NCI-H1105 (cell line): ENCODE measurements at places on chromosomes 3 and 15.

GRCh38 chr15:82158811-82159210, 103.7 kb downstream of the EFL1 start:
- DNase-seq, result no peak

DNA sequence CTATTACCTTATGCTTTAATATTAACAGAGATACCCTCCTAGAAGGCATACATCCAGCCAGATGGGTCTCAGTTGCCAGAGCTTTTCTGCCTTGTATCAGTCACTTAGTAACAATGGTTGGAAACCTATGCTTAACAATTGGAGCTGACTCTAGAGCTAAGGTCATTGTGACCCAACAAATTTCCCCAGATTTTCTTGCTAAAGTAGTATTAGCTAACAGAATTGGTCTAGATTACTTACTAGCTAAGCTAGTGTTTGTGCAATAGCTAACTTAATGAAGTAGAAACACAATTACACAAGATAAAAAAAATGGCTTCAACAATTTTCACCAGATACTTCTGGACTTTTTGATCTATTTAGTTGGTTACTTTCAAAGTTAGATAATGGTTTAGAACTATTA, 236.9 kb downstream of the NSUN3 start:
- no peak for DNase-seq

- DNase-seq, result no peak
These were observed 248.1 kb downstream of the KLF13 start for GRCh38 chr15:31574766-31575165.

DNA sequence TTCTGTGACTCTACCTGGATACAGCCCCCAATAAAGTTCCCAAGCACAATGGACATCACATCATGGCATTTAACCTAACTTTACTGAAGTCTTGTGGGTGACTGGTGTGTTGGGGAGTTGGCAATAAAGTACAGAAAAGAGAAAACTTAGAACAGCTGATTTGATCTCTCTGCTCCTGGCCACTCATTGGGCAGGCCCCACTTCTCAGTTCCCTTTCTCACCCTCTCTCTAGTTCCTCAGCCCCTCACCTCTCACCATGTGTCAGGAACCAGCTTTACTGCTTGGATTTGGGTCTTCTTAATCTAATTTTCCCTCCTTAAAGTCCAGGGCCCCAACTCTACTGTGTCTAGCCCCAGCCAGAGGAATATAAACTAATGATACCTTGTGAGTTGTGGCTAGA, 713 bp upstream of the MUC13 start:
- no peak for DNase-seq

DNA sequence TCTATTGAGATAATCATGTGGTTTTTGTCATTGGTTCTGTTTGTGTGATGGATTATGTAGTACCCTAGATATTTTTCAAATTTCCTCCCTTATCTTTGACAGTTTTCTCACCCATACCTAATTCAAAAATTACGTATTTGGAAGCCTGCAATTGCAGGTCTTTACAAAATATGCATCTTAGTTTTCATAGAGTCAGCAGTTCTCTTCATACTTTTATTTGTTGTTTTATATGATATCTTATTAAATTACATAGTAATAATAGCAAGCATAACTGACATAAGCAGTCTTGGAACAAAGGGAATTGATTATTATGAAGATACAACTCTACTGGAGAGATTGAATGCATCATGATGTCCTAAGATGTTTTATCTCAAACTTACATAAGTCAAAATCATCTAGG, 215.3 kb upstream of the CHRM5 start:
- DNase-seq, result no peak

- no peak for DNase-seq
These were observed 3.5 kb upstream of the EFCC1 start for GRCh38 chr3:128997486-128998133.

DNA sequence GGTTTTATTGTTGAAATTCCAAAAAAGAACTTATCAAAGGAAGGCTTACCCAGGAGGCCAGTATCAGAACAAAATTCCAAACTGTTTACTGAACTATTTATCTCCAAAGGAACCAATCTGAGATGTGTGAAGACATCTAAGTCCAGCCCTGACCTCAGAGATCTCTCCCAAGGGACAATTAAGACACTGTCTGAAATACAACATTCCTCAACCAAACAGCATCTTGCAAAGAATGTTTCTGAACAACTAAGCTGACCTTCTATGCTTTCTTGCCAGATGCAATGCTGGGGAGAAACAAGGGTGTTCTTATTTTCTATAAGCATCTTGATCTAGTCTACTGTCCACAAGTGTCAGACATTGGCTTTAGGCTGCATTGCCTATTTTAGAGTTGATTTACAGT, 13.6 kb downstream of the PDZRN3 start:
- DNase-seq, result no peak

DNA sequence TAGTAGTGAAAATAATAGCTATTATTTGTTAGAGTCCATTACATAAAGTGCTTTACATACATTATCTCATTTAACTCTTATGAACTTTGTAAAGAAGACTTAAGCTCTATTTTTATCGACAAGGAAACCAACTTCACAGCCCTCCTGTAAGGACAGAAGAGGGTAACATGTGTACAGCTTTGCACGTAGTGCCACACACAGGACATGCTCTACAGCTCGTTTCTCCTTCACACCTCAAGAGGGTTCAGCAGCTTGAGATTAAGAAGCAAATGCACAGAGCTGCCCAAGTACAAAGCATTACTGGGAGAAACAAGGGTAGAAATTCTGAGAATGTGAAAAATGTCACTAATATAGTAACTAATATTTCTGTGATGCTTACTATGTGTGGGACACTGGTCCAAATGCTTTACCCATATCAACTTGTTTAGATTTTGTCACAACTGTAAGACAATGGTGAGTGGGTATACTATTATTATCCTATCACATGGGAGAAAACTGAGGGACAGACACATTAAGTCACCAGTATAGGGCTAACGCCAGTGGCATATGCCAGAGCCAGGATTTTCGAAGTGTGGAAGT, 327.8 kb downstream of the CTNNB1 start:
- no peak for DNase-seq

DNA sequence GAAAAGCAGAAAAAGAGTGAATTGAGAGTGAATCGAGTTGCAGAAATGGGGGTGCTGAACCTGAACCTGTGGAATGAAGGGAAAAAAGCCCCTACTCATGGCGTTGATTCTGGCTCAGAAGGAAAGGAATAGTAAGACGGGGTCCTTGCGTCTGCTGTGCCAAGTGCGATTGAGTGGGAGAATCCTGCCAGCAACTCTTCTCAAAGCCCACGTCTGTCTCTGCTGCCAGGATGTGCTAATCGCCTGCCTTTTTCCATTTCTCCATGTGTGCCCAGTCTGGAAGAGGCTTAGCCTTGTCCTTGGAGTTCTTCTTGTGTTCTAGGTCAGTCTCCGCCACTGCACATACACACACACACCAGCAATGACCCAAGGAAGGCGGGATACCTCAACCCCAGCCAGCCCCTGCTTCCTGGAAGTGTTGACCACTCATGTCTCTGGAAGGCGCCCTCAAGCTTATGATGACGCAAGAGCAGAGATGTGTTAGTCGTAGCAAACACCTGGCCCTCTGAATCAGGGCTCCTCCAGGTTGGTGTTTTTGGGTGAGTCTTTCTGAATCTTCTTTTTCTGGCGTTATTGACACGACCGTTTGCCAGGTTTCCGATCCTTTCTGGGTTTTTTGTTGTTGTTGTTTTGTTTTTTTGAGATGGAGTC, 262.4 kb upstream of the PROK2 start:
- DNase-seq, result no peak

- DNase-seq, result no peak
These were observed 2.0 kb upstream of the JMJD7 start for GRCh38 chr15:41825572-41826535.

GRCh38 chr3:156617781-156618180, 56.6 kb upstream of the TIPARP start:
- no peak for DNase-seq

GRCh38 chr15:70875001-70875782, 17.0 kb downstream of the THAP10 start:
- DNase-seq, result no peak

DNA sequence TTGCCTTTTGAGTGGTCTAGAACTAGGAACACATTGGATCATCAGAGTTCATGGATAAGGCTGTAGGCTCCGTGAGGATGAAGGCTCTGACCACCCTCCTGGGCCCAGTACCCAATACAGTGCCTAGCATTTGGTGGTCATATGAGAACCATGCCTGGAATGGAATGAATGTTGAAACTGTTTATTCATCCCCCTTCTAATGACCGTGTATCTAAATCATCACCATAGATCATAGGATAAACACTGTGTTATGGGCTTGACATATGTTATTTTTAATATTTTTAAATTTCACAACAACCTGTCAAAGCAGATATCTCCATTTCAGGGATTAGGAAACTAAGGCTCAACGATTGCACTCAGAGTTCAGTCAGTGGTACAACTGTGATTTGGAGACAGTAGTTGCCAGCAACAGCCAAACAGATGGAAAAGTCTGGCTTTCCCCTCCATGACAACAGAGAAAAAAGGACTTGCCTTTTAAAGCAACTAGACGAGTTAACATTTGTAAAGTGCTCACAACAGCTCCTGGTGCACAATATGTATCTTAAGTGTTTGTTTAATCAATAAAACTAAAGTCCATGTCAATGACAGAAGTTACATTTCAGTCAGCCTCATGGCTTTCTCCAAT, 89.6 kb downstream of the TMEM266 start:
- no peak for DNase-seq

DNA sequence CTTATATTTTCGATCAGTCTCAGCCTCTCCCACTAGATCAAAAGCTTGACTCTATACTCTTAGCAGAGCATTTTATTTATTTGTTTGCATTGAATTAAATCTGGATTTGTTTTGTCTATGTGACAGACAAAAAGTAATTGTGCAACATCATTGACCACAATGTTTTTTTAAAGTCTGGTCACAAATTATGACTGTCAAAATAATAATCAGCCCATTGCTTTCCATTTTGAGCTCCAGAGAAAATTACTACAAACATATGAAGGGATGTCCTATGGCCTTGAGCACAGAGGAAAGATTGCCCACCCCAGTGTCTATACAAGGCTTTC, 82.3 kb downstream of the FSIP1 start:
- no peak for DNase-seq

- no peak for DNase-seq
These were observed 36.8 kb downstream of the EHD4 start for GRCh38 chr15:41935566-41936020.

- no peak for DNase-seq
These were observed 99.1 kb downstream of the SLC49A4 start for GRCh38 chr3:122893754-122894668.

DNA sequence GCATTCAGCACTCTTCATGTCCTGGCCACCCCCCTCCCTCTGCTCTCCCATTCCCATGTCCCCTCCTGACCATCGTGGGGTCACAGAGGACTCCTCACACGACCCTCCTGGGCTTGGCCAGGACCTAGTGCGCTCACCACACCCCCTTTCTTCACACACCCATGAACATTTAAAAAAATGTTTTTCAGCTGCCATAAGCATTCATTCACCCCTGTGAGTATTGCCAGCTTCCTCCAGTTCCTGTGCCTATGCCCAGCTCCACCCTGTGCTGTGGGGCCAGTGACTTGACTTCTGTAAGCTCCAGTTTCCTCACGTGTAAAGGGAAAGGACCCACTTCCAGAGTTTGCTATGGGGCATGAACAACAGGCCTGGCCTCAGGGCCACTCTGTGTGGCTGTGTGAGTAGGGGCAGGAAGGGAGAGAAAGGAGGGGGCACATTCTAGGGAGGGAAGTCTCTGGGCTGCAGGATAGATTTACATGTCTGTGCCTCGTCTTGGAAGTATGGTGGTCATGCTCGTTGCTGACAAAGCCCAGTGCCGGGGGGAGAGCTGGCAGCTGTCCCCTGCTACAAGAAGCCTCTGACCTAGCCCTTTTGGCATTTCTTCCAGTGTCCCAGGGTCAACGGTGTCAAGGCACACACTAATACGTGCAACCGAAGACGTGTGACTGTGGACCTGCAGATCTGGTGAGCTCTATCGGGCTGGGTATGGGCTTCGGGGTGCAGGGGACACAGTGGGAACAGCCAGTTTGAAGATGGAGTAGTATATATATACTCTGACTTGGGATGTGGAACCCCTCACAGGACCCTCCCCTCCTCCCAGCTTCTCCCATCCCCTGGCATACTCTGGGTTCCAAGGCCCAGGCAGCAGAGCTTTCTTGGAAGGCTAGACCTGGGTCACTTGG, 22.8 kb downstream of the ESYT3 start:
- no peak for DNase-seq

DNA sequence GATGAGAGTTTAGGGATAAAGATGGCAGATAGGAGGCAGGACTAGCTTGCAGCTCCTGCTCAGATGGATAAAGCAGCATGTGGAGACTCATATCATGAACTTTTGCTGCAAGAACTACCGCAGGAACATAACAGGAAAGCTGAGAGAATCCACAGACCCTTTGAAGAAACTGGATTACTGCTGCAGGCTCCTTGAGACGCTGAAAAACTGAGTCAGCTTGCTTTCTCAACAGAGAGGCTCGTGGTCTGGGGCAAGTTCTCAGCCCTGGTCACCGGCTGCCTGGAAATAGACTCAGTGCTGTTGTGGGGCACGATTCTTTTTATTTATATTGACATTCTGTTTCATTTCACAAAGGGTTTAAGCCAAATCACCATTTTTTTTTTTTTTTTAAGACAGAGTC, 28.8 kb upstream of the TRIM59 start:
- no peak for DNase-seq

DNA sequence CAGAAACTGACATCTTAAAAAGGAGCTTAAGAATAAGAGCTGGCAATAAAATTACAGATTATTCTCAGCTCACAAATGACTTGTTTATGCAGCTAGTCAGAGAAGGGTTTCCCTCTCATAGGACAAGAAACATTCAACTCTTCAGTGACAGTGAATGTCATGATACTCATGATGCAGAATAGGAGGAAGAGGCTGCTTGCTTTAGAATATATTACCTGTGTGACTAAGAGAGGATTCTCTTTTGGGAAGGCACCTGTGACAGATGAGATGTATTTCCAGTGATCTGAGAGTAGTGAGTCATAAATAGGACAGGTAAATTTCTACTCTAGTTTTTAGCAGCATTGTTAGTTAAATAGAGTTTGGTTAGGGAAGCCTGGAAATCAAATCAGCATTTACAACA, 39.9 kb downstream of the RASA2 start:
- DNase-seq, result no peak

DNA sequence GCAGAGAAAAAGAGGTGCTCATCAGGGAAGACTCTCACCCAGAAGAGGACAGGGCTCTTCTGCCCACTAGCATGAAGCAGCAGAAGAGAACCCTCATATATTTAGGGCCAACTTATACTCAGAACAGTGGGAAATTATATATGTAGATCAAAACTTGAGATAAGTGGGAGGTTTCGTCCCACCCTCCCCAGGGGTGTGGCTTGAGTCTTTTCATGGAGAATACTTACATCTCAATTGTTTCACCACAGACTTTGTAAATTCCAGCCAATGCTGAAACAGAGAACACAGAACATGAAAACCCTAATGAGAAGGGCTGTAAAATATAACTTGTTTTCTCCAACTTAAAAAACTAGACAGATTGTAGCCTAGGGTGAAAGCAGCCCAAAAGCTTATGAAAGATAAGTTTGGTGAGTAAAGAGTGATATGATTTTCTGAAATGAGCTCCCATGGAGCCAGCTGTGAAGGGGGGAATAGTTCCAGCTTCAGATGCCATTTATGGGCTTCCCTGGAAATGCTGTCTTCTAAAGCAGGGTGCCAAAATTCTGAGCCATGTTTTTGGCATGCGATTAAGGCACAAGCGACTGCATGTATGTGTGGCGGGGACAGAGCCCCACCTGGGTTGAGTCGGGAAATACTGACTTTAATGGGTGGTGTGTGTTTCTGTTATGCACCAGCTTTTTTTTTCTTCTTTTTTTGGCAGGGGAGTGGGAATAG, 92.9 kb downstream of the WDR76 start:
- no peak for DNase-seq

- no peak for DNase-seq
These were observed 725.8 kb upstream of the DPPA4 start for GRCh38 chr3:110063178-110063577.

GRCh38 chr15:78768531-78769408, 42.5 kb downstream of the ADAMTS7 start:
- DNase-seq, result no peak
